ENCODE measurements at places on chromosomes 4 and X.

DNA sequence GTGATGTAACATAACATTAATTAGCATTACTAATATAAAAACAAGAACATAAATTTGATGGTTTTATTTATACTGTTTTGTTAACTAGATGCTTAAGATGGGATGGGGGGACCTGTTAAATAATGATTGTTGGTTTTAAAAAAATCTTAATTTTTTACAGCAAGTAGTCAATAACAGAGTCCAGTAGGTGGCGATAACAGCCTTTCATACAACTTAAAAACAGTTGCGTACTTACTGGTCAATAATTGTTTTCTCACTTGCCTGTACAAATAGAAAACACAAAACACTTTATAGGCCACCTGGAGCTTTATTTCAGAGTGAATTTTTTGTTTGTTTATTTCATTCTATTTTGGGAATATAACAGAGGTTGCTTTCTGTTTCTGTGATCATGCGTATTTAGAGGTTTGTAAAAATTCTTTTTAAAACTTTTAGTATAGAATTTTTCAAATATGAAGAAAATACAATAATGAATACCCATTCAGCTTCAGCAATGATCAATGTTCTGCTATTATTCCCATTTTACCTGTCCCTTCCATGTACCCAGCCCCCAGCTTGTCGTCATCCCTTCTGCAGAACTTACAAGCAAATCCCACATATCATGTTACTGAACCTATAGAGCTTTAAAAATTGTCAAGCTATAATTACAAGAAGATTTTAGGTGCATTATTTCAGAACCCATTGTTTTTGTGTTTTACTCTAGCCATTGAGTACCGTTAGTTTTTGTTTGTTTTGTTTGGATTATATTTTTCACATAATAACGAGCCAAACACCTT lies 97.1 kb downstream of the MRPL1 start:
- no peak for DNase-seq

DNA sequence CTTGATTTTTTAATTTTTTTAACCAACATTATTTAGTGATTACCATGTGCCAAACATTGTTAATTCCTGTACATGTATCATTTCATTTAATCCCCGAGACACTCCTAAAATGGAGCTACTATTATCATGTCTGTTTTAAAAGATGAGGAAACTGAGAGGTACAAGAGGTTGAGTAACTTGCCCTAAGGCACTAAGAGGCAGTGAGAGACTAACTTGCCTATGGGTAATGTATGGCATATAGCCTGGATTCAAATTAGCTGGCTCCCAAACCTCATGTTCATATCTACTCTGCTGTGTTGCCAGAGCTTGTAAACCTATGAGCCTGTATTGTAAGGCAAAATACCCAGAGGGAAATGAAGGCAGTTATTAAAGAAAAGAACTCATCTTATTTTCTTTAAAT lies 443.6 kb downstream of the IL15 start:
- no peak for DNase-seq

GRCh38 chr4:62706423-62706822 lies 1506.3 kb downstream of the ADGRL3 start:
- no peak for DNase-seq

DNA sequence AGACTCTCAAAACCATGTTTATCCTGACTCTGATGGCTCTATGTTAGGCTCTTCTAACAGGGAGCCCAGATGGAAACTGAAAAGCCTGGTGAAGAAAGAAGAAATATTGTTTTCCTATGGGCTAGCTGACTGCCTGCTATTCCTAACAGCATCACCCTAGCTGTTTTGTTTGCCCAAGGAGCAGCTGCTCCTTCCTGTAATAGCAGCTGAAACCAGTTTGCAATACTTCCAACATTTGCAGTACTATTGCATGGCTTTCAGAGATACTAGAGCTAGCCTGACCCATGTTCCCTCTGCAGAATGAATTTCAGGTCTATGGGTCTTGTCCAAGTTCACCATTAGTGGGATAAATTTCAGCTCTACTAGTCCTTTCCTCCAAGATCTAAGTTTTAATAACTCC lies 495.2 kb downstream of the INPP4B start:
- DNase-seq, result no peak

- no peak for DNase-seq
Measured at GRCh38 chr4:8676676-8677075, 84.1 kb downstream of the CPZ start.

- DNase-seq, result no peak
Measured at GRCh38 chrX:33178690-33179089, 32.7 kb downstream of the DMD start.

DNA sequence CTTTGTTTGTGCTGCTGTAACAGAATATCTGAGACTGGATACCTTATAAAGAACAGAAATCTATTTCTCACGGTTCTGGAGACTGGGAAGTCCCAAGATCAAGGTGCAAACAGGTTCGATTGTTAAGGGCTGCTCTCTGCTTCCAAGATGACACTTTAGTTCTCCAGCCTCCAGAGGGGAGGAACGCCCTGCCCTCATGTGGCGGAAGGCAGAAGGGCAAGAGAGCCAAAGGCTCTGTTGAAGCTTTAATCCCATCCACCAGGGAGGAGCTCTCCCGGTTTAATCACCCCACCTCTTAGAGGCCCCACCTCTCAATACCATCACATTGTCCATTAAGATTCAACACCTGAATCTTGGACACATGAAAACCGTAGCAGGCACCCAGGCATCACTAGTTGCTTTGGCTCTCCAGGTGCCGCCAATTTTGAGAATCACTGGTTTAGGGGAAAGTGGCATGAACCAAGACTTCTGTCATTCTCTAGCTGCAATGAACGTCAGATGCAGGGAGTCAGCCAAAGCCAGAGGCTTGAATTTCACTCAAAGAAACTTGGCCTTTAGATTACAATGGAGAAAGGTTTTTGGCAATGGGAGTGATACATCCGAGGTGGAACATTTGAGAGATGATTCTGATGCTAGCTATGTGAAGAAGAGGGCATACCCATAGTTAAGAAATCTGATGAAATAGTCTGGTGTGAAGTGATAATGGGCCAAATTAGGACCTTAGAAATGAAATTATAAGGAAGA lies 15.7 kb downstream of the FHL1 start:
- peak; percentile 59 for DNase-seq

DNA sequence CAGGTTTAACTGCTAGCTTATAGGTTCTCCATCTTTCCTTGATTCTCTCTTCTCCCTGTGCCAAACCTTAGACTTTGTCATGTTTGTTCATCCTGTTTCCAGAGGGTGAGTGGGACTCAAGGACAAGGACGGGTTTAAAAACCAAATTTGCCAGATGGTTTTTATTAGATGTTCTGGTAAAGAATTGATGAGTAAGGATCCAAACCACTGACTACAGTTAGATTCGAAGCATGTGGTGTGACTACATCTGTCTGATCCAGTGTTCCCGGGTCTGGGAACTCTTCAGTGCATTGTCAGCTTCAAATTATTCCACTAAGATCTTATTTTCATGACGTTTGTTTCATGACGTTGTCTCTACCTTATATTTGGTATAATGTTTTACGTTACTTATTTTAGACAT lies 37.5 kb downstream of the MTMR1 start:
- no peak for DNase-seq

DNA sequence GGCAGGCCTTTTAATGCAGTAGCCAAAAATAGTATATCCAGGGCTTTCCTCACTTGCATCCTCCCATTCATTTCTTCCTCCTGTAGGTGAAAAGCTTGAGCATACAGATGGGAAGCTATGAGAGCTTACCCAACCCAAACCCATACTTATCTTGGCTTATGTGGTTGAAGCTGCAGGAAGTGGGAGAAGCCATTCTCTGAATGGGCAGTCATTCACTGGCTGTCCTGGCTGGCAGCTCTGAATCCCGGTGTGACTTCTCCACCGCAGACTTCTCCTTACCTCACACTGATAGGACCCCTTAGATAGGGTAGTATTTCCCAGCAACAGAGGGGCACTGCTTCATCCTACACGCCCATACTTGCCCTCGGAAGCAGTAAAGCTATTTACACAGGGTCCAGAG lies 125.4 kb downstream of the AMMECR1 start:
- no peak for DNase-seq

DNA sequence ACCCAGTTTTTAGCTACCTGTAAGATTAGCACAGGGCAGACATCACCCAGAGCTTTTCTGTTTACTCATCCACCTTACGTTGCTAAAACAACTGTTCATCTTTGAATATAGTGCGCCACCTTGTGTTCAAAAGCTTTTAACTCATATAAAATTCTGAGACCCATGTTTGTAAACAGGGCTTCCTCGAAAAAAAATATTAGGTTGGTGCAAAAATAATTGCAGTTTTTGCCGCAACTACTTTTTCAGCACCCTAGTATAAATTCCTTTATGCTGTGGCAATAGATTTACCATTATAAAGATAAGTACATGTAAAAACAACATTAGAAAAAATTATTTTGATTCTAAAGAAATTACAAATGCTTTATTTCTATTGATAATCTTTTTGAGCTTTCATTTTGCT lies 147.9 kb downstream of the LRBA start:
- peak; percentile 68 for DNase-seq

DNA sequence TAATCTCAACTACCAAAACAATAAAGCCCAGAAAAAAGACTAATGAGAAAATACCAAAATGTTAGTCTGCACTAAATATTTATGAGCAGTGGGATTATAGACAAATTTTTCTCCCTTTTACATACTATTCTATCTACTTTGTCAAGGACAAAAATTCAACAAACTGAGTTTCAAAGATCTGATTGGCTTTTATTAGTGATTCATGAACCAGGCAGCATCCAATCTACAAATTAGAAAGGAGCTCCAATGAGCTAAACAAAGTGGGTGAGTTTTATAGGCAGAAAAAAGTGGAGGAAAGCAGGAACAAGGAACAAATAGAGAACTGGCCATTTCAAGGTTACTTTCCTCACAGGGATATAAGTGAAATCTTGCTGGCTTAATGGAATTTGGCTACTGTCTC lies 24.4 kb upstream of the SH3KBP1 start:
- DNase-seq, result no peak

DNA sequence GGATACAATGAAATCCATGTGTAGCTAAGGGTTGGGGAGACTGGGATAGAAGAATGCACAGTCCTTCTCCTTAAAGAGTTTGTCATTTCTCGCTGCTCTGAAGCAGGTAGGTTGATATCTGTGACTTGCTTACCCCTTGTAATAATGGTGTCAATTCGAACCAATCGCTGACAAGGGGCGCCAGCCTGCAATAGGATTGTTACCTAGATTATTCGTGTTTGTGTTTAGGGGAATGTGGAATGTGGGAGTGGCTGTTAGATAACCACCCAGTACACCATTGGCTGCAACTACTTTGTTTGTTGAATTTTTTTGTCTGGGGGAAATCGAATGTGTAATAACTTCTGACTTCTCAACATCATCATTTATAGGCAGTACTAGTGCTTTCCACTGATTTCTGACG lies 141.6 kb downstream of the LARP7 start:
- no peak for DNase-seq

DNA sequence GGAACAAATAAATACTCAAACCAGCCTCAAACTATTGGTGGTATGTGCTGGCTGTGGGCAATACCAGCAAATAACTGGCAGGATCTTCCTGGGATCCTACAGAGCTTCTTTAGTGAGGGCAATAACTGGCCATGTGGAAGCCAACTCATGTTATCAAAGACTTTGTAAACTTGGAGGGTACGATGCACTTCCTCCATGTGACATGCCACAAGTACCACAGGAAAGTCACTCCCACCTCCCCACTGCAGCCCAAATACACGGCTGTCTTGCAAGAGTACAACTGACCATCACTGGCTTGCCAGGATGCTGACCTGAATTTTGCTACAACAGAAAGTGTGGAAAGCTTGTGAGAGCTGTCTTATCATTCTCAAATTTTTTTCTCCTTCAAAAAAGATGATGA lies 93.3 kb upstream of the MAML3 start:
- no peak for DNase-seq

- no peak for DNase-seq
Measured at GRCh38 chr4:102008711-102009110, 218.2 kb downstream of the BANK1 start.

GRCh38 chr4:147765121-147765529 lies 33.2 kb downstream of the ARHGAP10 start:
- DNase-seq, result no peak

DNA sequence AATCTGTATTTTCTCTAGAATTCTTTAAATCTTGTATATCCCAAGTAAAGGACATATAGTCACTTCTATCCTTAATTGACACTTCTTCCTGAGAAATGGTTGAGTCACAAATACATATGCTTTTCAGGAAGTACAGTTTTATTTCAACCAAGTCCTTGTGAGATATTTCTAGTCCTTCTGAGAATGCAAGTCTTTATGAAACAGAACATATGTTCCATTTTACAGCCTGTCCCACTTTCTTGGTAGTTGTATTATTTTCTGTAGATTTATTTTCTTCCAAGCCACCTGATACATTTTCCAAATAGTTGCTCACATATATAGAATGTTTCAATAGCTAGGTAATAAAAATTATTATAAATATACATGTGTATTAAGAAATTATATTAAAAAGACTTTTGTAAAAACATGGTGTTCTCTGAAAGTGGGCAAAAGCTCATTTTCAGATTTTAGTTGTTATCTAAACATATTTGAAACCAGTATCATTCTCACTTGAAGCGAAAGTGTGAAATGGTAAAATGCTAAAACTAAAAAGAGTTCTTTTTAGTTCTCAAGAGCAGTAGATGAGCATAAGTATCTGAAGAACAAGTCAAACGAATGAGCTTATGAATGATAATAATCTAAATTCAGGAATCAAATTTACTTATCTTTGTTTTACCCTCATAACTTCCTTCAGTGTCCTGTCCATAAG lies 468.0 kb downstream of the EPHA5 start:
- DNase-seq, result no peak

DNA sequence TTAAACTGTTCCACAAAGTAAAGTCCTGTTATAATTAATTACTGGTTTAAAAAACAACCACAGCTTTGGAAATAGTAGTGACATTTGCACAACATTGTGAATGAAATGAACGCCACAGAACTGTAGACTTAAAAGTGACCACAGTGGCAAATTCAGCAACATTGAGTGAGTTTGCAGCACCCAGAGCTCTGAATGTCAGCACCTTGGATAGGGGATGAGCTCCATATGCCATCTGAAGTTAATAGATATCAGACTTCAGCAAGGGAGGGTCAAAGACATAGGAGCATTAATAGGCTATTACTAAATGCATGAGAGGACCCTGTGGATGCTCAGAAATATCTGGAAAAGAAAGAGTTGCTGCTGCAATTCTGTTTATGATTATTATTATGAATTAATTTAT lies 55.3 kb upstream of the KCNIP4 start:
- DNase-seq, result no peak

DNA sequence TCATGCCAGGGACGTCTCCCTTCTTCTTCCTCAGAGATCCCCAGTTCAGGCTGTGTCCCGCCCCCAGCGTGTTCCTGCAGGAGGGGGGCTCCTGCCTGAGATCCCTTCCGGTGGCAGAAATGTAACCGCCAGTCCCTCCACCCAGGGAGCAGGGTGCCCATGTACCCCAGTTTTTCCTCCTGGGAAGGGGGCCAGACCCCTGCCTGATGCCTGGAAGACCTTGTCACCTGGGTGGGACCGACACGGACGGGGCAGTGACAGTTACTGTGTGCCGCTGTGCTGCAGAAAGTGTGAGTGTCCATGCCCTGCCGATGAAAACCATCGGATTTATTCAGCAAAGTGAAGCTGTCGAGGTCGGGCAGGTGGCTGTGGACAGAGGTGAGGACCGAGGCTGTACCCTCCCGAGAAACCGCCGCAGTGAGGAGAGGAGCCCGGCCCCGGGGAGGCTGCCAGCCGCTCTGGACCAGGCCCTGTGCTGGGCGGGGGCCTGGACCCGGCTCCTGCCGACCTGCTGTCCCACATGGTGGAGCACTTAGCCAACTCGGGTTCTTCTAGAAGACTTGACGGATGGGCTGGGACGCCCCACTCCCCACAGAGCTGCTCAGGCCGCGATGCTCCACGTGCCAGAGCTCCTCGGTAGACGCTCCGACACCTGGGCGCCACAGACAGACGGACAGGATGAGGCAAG lies 36.7 kb upstream of the HMX1 start:
- no peak for DNase-seq
